ENCODE measurements at places on chromosomes 3 and 15.

DNA sequence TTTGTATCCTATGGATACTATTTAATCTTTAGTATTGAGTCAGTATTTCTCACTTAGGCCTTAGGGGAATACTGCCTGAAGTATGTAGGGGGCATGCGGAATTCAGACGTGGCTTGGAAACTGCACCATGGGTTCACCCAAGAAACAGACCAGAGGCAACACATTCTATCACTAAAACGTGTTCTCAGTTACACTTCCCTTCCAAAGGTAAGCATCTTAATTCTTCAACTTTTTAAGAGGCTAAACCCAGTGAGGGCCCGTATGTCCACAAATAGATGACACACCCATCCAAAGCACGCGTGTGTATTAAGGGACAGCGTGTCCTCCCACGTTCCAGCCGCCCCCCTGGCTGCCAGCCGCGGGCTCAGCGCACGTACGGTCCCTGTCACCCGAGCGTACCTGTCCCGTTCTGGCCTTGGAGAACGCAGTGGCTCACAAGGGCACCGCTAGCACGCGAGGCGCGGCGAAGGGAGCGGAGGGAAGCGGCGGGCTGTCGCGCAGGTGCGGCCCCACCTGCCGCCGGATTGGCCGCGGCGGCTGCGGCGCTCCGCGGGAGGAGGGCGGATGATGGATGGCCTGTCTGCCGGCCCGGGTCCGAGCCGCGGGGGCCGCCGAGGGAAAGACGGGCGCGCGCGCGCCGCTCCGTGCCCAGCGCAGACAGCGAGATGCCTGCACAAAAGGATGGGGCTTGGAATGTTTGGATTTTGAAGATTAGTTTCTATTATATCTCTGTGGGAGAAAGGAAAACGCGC lies 1003.9 kb upstream of the NR2F2 start:
- no peak for DNase-seq

- DNase-seq: no peak
These were observed 59.6 kb downstream of the EIF3J start for GRCh38 chr15:44596511-44597010.

- DNase-seq: no peak
These were observed 140.3 kb upstream of the DCBLD2 start for GRCh38 chr3:99041747-99042146.

GRCh38 chr3:45689787-45690145 lies 570 bp downstream of the SACM1L start:
- DNase-seq: no peak

- DNase-seq: no peak
These were observed 55.4 kb downstream of the MAGEF1 start for GRCh38 chr3:184656458-184656828.

DNA sequence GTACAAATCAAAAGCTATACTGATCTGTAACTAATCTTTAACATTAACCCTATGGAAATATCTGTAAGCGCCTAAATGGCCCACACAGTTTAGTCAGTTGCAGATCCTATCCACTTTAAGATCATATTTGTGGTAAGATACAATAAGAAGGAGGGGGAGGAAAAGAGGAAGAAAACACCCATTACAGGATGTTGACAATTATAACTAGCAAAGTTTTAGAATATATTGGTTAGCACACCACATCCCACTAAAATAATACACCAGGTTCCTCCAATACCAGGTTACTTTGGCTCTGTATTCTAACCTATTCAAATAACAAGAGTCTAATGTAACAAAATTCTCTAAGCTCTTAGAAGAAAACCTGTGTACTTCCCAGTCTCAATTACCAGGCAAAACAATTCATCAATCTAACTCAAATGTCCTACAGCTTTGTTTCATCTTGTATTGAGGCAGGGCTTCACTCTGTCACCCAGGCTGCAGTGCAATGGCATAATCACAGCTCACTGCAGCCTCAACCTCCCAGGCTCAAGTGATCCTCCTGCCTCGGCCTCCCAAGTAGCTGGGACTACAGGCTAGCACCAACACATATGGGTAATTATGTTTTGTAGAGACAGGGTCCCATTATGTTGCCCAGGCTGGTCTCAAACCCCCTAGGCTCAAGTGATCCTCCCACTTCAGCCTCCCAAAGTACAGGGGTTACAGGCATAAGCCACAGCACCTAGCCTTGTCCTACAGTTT lies 4.2 kb downstream of the SLC4A7 start:
- DNase-seq: no peak

GRCh38 chr3:72582211-72582878 lies 265.9 kb downstream of the SHQ1 start:
- peak; percentile 64 for DNase-seq

DNA sequence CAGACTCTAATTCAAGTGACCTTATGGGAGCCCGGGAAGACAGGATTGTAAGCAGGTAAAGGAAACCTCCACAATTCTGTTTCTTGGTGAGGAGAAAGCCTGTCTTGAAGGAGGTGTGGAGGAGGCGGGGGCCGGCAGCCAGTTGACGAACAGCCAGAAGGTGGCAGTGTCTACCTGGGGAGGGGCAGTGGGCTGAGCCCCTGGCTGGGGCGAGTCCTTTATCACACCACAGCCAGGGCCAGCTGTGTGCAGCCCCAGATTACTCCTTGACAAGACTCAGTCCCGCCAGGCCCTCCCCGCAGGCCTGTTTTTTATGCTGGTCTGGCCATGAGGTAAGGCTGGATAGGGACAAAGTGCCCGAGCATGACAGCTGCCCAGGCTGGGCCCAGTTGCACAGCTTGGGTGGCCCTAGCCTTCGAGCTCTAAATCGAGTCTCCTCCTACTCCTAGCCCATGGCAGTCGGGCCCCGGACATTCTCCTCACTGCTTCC lies 40.9 kb upstream of the IDH2 start:
- peak; percentile 71 for DNase-seq

DNA sequence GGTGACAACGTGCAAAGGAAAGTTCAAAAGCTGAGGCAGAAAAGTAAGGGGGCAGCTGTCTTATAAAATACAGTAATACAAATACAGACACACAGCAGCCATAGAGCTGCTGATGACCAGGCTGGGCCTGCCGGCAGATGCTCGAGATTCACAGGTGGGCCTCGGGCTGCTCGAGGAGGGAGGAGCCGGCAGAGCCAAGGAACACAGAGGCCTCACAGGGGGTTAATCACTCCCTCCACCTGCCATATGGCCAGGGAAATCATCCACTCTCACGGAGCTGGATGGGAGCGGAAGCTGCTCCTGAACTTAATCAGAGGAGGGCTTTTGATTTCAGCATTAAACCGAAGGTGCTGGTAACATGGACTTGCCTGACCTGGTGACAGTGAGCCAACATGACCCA lies 29.6 kb upstream of the MGLL start:
- DNase-seq: no peak

DNA sequence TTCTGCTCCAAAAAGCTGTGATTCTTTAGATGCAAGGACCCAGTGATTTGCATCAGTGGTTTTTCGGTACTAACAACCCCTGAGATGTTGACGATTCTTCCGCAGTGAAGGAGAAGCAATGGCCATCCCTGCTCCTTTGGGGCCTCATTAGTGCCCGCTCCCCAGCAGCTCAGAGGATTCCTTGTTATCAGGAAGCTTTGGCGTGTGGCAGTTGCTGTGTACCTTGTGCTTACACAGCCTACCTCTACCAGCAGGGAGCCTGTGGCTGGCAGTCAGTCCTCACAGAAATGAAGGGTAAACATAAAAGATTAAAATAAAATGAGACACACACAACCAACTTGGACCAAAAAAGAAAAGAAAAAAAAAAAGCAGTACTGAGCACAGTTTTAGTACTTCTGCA lies 55.2 kb downstream of the CNTN3 start:
- DNase-seq: no peak

- no peak for DNase-seq
These were observed 30.5 kb downstream of the TMEM44 start for GRCh38 chr3:194602669-194603171.

GRCh38 chr3:13093687-13094086 lies 20.5 kb upstream of the IQSEC1 start:
- DNase-seq: no peak

GRCh38 chr15:89746386-89746780 lies 4.7 kb downstream of the MESP1 start:
- no peak for DNase-seq

- no peak for DNase-seq
These were observed 10.2 kb downstream of the EIF2A start for GRCh38 chr3:150556792-150557191.

GRCh38 chr3:129441782-129442181 lies 1.8 kb downstream of the IFT122 start:
- DNase-seq: no peak

GRCh38 chr3:61559136-61559731 lies 2.1 kb upstream of the PTPRG start:
- DNase-seq: no peak

- peak; percentile 43 for DNase-seq
These were observed 12.6 kb upstream of the HRG start for GRCh38 chr3:186653080-186653707.

DNA sequence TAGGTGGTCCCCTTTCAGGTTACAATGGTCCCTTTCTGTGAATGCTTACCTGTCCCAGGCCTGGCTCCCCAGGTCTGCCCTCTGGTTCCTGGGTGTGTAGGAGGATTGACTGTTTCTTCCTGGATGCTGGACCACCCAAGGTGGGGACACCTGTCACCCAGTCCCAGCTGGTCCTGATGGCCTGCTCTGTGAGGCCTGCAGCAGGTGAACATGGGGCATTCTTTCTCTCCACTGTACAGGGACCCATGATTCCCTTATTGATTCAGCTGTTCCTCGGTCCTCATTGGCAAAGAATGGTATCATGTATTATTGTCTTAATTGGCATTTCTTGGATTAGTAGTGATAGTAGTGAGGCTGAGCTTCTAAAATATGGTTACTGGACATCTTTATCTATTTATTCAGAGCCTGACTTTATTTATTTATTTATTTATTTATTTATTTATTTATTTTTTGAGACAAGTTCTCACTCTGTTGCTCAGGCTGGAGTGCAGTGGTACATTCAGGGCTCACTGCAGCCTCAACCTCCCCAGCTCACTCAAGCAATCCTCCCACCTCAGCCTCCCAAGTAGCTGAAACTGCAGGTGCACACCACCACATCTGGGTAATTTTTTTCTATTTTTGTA lies 8.8 kb upstream of the DNAJA4 start:
- DNase-seq: no peak
